ENCODE measurements at places on chromosomes 6 and 20.

- no peak for DNase-seq
Measured at GRCh38 chr20:63457737-63458136, 14.7 kb downstream of the KCNQ2 start.

GRCh38 chr6:163417595-163417994 is 3.1 kb downstream of the QKI start:
- no peak for DNase-seq

- DNase-seq, result no peak
Measured at GRCh38 chr6:82025271-82025670, 222.3 kb downstream of the IBTK start.

- DNase-seq, result no peak
Measured at GRCh38 chr20:30892541-30893345, 364.7 kb upstream of the DEFB115 start.

- DNase-seq, result no peak
Measured at GRCh38 chr6:66328200-66328599, 621.2 kb upstream of the EYS start.

GRCh38 chr20:51413857-51414256 is 128.7 kb downstream of the NFATC2 start:
- no peak for DNase-seq

DNA sequence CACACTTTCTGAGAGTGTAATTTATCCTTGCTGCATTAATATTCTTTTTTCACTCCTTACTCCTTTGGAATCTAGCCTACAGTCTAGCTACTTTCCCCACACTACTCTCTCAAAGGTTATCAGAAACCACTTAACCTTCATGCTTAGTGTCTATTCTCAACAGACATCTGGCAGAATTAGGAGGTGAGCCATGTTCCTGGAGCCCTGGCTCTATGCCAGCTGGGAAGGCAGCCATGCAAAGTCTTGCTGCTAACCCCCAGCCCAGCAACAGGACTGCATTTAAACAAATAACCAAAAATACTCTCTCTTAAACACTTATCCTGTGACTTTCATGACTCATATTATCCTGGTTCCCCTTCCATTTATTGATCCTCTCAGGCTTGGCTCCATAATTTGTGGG is 260.2 kb downstream of the BCKDHB start:
- no peak for DNase-seq

GRCh38 chr6:144931172-144932035 is 646.3 kb downstream of the UTRN start:
- peak; percentile 49 for DNase-seq

GRCh38 chr6:41047745-41048732 is 5.0 kb upstream of the APOBEC2 start:
- DNase-seq, result no peak

DNA sequence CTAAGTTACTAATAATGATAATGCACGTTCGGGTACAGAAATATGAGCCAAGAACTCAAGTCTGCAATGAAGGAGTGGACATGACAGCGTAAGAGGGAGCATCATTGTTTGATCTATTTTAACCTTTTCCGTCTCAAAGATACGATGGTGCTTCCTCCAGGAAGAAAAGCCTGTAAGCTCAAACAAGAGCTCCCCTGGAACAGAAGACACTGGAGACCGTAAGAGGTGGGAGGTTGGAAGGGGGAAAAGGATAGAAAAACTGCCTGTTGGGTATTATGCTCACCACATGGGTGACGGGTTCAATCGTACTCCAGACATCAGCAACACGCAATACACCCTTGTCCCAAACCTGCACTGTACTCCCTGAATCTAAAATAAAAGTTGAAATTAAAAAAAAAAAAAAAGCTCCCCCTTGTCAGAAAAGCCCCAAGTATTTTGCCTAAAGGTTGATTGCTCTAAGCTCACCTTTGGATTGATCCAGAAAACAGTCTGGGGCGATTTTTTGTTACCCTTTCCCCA is 180.5 kb downstream of the TRIM27 start:
- DNase-seq, result no peak

- no peak for DNase-seq
Measured at GRCh38 chr6:87071683-87072082, 23.2 kb downstream of the CGA start.

DNA sequence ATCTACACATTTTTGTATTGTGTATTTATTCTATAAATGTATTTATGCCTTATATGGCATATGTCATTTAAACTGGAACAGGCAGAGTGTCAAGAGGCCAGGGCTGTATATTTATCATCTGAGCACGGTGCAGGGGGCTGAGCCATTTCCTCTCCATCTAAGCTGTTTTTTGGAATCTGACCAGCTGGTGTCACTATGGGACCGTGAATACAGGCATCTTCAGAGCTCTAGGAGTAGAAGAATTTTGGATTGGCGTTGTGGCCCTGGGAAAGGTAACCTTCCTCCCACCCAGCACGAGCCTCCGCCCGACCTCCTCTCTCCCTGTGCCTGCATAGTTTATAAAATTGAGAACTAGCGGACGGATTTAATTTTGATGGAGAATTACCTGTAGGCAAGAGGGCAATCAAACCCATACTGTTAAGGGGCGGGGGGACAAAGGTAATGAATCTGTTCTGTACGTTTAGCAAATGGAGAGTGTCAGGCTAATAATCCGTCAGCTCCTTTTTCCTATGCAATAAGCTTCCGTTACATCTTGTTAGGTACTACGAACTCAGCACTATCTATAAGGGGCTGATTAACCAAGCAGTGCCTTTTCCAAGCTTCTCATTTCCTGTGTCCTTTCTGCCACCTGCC is 29.0 kb upstream of the EEF1E1 start:
- peak; percentile 81 for DNase-seq

GRCh38 chr6:122869437-122870024 is 80.5 kb downstream of the SMPDL3A start:
- peak; percentile 69 for DNase-seq

DNA sequence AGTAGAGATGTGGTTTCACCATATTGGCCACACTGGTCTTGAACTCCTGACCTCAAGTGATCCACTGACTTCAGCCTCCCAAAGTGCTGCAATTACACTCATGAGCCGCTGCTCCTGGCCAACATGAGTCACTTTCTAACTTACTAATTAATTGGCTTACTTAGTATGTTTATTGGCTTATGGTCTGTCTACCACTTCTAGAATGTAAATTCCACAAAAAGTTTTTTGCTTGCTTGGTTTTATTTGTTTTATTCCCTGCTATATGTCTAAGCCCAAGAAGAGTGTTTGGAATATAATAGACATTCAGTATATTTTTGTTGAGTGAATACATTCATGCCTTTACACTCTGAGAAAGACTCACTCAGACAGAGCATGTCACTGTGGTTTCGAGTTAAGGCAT is 86.0 kb downstream of the SAMD3 start:
- DNase-seq, result no peak

GRCh38 chr6:87617405-87617804 is 27.5 kb downstream of the ORC3 start:
- DNase-seq, result no peak

- DNase-seq, result no peak
Measured at GRCh38 chr6:110655821-110656220, 159.4 kb downstream of the CDK19 start.

DNA sequence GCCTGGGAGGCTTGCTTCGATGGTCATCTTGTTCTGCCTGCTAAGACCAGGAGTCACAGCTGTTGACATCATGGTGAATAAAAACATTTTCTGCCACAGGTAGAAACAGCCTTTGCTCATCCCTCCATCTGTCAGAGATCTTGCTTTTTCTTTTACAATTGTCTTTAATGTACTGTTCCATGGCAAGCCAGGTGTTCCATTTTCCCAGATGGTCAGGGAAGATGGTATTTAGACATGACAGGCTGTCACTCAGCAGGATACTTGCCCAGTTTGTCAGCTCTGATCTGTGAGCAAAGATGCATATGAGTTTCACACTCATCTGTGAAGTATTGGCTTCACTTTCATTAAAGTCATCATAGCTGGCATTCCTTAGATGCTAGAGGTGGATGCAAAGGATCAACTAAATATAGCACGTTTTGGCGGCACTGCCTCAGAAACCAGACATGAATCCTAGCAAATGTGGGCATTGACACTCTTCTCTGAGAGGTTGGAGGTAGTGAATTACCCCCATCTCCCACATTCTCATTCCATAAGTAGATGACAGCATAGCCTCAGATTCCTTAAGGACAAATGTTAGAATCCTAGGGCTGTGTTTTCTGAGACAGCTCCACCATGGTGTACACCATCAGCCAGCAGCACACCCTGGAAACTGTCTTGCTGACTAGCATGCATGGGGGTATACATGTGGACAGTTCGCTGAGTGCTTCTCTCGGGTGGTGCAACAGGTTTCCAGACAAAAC is 4.2 kb downstream of the SSTR4 start:
- DNase-seq, result no peak

- DNase-seq, result no peak
Measured at GRCh38 chr6:170454512-170455285, 98.4 kb downstream of the PSMB1 start.

- DNase-seq, result no peak
Measured at GRCh38 chr6:162497389-162497788, 230.2 kb downstream of the PRKN start.

GRCh38 chr20:11499101-11499634 is 418.5 kb upstream of the BTBD3 start:
- no peak for DNase-seq

DNA sequence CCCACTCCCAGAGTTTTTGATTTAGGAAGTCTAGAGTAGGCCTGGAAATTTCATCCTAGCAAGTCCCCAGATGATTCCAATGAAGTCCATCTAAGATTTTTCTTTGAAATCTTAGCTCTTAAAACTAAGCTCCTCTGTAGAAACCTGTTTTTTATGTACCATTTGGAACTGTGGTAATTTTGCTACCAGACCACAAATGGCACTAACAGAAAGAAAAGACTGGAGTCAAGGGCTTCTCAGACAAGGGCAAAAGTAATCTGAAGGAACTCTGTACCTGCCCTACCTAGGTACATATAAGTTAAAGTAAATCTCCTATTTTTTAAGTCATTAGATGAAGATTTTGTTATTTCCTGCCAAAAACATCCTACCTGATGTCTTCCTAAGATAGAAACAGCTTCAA is 155.0 kb upstream of the HTR1E start:
- no peak for DNase-seq

DNA sequence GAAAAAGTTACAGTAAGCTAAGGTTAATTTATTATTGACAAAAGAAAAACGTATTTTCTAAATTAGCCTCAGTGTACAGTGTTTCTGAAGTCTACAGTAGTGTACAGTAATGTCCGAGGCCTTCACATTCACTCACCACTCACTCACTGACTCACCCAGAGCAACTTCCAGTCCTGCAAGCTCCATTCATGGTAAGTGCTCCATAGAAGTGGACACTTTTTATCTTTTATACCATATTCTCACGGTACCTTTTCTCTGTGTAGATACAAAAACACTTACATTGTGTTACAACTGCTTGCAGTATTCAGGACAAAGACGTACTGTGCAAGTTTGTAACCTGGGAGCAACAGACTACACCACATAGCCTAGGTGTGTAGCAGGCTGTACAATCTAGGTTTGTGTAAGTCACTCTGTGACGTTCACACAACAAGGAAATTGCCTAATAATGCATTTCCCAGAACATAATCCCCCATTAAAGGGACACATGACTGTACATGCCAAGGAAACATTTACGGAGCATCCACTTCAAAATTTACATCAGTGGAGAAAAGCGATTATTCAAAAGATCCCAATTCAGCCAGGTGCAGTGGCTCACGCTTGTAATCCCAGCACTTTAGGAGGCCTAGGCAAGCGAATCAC is 133.4 kb downstream of the BANF2 start:
- no peak for DNase-seq

- no peak for DNase-seq
Measured at GRCh38 chr20:16066571-16066970, 506.7 kb downstream of the KIF16B start.

DNA sequence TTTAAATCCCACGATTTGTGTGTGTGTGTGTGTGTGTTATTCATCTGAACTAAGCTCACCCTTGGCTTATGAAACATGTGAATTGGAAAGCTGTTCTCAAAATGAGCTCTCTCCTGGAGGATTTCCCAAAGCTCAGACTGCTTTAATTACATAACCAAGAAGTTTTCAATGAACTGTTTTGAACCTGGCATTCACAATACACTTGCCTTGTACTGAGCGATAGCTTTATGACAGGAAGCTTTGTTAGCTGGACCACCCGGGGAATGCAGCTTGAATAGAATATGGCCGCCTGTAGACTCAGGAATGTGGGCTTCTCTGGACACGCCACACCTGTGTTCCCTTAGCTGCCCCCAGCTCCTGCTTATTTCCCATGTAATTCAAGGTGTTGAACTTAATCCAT is 71.4 kb upstream of the PREP start:
- peak; percentile 28 for DNase-seq

- no peak for DNase-seq
Measured at GRCh38 chr6:169293196-169293595, 39.5 kb upstream of the THBS2 start.

- no peak for DNase-seq
Measured at GRCh38 chr20:23005776-23006175, 29.3 kb upstream of the SSTR4 start.

DNA sequence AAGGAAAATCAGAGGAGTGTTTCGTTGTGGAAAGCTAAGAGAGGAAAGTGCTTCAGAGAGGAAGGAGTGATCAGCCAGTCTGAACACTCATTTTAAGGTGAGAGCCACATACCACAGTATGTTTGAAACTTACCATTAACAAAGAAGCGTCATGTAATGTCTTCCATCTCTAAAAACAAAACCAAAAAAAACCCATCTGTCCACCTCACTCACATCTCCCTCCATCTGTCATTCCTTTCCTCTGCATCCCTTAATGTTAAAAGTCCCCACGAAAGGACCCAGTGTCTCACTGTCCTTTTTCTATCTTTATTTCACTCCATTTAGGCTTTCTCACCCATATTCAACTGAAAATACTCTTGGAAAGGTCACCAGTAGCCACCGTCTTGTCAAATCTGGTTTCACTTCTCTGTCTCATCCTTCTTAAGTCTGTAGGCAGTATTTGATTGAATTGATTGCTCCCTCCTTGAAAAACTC is 59.4 kb upstream of the GNRH2 start:
- no peak for DNase-seq

GRCh38 chr6:16909658-16910360 is 148.5 kb upstream of the ATXN1 start:
- DNase-seq, result no peak

DNA sequence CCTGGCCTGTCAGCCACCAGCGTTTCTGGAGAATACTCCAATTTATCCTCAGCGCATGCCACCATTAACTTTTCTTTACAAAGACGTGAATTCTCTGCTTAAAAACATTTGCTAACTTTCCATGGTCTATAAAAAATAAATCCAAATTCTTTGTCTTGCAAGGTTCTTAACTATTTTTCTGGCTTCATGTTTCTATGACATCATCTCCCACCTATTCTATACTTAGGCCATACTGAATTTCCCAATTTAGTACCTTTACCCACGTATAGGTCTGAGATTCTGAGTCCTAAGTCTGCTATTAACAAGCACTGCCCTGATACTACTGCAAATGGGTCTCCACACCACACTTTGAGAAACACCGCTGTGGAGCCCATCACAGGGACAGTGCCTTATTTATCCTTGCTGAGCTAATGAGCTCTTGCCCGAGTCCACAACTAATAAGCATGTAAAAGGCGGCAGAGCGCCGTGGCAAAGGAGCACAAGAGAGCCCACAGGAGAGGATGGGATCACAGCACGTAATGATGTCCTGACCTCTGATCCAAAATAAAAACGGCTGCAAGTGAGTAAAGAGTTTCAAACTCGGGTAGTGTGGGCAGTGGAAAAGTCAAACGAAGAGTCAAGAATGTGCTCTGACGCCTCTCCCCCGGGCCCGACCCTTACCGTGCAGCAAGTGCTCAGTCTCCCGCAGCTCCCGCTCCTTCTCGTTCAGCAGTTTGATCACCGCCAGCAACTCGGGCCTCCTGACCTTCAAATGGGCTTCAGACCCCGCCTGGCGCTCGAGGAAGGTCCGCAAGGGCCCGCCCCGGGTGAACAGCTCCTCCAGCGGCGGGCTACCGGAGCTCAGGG is 519 bp downstream of the MTRF1L start:
- DNase-seq, result peak; percentile 42
